ENCODE measurements at places on chromosomes 2 and 18.

- no peak for DNase-seq
Measured at GRCh38 chr2:156505696-156506095, 69.5 kb downstream of the GPD2 start.

GRCh38 chr2:241071677-241072111 is 30.4 kb downstream of the MTERF4 start:
- DNase-seq = no peak

DNA sequence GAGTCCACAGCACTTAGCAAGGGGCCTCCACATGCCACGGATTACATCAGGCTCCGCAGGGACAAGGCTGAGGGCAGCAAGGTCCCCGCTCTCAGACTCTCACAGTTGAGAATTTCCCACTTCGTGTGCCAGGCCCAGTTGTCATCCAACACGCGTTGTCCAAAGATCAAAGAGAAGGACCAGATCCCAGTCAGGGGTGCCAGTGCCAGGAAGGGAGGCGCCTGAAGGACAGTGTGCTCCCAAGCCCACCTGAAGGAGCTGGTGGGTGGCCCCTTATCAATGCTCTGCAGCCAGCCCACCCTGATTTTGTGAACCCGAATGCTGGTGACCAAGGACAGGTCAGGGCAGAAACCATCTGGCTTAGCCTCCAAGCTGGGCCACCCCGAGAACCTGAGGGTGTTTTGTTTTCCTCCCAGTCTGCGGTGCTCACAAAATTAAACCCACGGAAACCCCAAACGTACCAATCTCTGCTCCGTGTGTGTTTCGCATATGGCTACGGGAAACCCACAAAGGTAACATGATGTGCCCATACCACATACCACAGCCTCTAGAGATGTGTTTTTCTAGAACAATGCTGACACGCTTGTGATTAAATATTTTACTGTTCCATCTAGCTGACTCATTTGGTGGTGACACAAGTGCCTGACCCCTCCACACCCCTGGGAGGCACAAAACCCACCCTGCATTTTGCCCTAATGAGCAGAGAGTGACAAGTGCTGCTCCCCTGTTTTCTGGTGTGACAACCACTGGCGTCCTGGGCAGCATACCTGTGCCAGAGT is 24.5 kb downstream of the CRACDL start:
- DNase-seq = no peak

DNA sequence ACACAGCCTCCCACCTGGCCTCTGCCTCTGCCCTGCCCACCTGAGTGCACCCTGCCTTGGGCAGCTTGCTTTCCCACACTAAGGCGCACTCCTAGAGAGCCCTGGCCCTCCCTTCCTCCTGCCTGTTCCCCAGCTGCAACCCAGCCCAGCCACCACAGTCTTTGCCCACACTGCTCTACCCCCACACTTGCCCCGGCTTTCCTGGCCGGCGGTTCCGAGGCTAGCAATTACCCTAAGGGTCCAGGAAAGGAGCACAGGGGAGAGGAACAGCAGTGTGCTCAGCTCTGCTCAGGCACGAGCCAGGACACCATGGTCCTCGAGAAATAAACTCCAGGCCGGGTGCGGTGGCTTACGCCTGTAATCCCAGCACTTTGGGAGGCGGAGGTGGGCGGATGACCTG is 237.8 kb upstream of the RAB6C start:
- DNase-seq = no peak

DNA sequence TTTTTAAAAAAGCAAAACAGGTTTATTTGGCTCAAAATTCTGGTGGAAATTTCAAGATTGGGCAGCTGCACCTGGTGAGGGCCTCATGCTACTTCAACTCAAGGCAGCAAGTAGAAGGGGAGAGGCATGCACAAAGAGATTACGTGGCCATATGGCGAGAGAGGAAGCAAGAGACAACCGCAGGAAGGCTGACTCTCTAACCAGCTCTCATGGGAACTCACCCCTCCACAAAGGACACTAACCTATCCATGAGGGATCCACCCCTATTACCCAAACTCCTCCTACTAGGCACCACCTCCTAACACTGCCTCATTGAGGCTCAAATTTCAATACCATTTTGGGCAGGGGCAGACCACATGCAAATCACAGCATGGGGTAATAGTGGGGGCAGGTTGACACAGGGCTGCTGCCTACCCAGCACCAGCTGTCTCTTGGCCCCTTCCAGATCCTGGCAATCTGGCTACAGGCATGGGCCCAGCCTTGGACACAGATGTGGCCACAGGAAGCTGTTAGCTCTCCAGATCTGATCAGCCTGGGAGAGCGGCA is 2.0 kb upstream of the CAPN10 start:
- DNase-seq = no peak

DNA sequence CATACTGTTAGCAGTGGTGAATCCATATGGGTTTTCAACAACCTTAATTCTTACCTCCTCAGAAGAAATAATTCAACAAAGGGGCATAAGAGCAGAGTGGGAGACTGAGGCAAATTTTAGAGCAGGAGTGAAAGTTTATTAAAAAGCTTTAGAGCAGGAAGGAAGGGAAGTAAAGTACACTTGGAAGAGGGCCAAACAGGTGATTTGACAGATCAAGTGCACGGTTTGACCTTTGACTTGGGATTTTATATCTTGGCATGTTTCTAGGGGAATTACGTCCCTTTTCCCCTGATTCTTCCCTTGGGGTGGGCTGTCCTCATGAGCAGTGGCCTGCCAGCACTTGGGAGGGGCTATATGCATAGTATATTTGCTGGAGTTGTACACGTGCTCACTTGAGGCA is 280.5 kb downstream of the MBD5 start:
- no peak for DNase-seq

GRCh38 chr2:53498210-53498609 is 269.4 kb upstream of the CHAC2 start:
- no peak for DNase-seq

- DNase-seq = no peak
Measured at GRCh38 chr2:48145845-48146452, 239.7 kb upstream of the FBXO11 start.

- no peak for DNase-seq
Measured at GRCh38 chr2:235225261-235225660, 268.6 kb upstream of the AGAP1 start.

GRCh38 chr18:9025091-9025838 is 77.2 kb upstream of the NDUFV2 start:
- no peak for DNase-seq

- DNase-seq = no peak
Measured at GRCh38 chr18:73079920-73080319, 212.1 kb upstream of the NETO1 start.

GRCh38 chr18:77052297-77052982 is 80.1 kb downstream of the MBP start:
- DNase-seq = no peak

DNA sequence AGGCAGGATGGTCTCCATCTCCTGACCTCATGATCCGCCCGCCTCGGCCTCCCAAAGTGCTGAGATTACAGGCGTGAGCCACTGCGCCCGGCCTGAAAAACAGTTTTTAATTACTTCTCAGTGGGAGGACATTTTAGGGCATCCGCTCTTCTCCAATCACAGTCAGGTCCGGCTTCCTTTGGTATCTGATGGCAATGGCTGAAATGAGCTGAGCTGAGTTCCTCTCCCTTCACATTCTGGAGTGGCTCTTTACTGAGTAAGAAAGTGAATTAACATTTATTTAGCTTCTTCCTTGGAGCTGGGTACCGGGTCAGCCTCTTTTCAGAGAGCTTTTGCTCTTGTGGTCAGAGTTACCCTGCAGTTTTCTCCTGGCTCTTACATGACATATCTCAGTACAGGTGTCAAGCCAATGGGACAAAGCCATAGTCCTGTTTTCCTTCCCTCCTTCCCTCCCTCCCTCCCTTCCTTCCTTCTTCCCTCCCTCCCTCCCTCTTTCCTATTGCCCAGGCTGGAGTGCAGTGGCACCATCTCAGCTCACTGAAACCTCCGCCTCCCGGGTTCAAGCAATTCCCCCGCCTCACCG is 1.1 kb upstream of the TTC27 start:
- DNase-seq = no peak

Data from NCI-H2081 treated with DMSO at 0.1 percent for 48 hours (cell line).